Activated CD4-positive, alpha-beta T cell treated with anti-CD3 and anti-CD28 coated beads, Interleukin-2, amount 50 U/mL, for 4 hours (primary cell): ENCODE measurements at places on chromosomes 3 and 15.
A peak's percentile ranks its signal among the peaks of the same experiment; 100 is the strongest.

GRCh38 chr3:39176025-39176714 lies 16.2 kb downstream of the XIRP1 start:
- DNase-seq: no peak

DNA sequence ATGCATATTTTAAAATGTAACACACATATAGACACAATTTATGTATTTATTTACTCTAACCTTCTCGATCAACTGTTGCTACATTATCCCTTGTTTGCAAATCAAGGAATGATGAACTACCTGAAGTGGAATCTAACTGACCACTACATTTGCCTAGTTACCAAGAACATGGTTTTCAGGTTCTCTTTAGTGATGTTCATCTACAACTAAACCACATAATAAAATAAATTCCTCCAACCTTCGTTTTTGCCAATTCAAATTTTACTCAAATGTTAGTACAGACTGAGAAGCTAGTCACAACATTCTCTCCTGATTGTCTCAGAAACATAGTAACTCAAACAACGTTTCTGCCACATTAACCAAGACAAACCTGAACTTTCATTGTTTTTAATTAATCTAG lies 521.9 kb downstream of the FOXP1 start:
- DNase-seq: no peak

GRCh38 chr3:126415661-126416591 lies 21.2 kb downstream of the CFAP100 start:
- DNase-seq: no peak

GRCh38 chr3:2771193-2771592 lies 339.0 kb downstream of the IL5RA start:
- no peak for DNase-seq

- DNase-seq: no peak
Measured at GRCh38 chr15:59200560-59200959, 6.1 kb upstream of the LDHAL6B start.

DNA sequence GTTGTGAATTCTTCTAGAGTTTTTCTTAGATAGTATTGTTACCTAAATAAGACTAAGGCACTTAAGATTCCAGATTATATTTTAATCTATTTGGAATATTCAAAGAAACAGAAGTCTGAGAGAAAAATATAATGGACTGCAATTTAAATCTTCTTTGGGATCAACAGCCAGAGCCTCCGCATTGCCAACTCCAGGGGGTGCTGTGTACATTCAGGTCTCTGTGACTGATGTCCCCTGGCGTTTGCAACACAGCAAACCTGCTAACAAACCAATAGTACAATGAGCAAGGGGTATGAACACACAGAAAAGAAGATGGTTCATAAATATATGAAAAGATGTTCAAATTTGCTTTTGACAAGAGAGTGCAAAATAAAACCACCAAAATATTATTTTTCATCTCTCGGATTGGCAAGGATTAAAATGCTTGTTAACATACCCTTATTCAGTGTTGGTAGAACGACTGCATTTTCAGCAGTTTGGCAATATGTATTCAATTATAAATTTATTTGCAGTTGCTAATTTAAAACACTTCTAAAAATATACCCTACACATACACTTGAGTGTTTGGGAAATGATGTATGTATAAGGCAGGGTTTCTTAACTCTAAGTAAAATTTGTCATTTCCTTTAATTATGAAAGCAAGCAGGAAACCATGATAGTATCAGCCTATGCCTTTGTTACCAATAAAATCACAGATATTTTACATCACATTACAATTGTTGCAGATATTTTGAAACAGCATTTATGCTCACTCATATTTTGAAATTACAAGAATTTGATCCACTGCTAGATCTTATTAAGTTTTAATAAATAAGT lies 16.1 kb upstream of the TM4SF1 start:
- DNase-seq: no peak

GRCh38 chr15:29226436-29227208 lies 43.0 kb downstream of the NSMCE3 start:
- DNase-seq: no peak

DNA sequence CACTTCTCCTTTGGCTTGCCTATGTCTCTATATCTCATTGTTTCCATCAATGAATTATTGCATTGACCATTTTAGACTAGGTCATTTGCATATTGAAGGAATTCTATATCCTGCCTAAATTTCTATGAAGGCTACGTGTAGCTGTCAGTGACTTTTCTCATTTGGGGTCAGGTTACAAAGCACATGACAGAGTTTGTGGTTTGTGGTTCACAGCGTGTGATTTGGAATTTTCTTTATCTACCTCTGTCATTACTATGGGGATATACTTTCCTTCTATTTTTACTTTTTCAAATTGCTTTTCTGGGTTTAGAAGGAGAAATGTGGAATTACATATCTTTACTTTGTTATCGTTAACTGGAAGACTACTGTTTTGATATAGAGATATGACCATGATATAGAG lies 317.3 kb upstream of the CFAP20DC start:
- DNase-seq: no peak

DNA sequence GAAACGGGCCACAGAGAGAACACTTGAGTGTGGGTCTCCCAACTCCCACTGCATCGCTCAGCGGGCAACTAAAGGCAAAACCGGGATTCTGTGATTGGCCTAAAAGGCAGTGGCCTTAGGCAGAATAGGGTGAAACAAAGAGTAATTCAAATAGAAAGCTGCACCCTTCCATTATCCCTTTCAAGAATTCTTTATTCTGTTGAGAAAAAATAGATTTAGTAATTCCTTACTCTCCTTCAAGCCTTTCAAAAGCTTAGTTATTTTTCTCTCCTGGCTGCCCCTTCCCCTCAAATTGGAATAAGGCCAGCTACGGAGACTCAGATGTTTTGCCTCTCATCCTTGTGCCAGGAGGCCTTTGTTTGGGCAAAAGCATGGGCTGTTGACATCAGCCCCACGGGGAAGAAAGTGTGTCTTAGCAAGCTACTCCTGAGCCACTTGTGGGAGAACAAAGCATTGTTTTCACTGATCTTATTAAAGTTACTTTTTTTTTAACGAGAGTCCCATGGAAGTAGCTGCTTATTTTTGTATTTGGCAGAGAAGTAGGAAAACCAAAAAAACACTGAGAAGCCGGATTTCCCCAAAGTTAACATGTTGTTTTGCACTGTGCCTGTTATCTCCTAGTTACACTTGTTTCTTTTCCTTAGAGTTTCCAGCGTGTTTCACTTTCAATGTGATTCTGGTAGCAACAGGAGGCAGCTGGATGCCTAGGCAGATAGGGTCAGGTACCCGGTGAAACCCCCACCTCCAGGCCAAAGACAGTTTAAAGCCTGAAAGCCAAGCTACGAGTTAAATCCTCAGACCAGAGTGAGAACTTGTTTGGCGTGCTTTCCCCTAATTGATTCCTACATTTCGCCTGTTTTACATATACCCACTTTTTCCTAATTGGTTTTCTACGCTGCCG lies 2.2 kb downstream of the ST6GAL1 start:
- DNase-seq: no peak

DNA sequence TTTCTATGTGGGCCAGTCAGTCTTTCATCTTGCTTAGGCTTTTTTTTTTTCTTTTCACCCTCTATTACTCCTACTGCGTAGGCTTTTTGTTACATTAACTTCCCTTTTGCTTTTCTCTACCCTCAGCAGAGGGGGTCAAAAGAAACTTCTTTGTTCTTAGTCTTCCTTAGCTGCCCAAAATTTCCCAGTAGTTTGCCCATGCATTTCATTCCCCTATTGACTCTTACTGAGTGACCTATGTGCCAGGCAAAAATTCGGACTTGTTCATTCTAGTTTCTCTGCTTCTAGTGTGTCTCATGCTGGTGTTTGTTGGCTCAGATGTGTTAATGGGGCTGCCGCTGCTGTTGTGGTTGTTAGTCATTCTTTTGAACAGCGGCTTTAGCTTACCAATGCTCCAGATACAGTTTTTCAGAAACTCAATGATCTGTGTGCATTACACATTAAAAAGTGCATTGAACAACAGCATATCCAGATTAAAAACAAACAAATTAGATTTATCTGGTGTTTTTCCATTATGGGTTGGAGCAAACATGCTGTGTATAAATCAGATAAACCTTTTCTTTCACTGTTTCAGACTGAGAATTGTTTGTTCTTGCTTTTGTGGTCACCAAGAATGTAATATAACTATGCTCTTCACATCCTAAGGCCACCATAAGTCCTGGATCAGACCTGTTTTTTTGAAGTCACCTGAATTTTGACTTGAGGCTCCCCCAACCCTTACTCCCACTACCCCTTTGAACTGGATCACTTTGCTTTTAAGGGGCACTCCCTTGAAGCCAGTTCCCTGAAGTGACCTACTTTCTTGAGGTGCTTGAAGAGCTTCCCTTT lies 43.1 kb downstream of the PDE8A start:
- DNase-seq: no peak

DNA sequence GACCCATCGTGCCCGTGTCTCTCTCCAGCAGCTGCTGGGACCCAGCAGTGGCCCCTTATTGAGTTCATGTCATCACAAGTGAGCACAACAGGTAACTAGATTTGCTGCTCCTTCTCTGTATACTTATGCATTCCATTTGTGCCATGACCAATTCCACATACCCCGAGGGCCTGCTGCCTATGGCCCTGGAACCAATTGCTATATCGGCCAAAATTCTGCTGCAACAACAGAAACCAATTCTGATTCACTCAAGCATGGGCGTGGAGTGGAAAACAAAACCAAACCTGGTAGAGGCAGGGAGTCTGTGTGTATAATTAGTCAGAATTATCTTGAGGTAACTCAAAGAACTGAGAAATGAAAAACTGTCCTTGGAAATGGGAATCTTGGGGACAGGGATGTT lies 516.6 kb downstream of the EPHB1 start:
- no peak for DNase-seq

DNA sequence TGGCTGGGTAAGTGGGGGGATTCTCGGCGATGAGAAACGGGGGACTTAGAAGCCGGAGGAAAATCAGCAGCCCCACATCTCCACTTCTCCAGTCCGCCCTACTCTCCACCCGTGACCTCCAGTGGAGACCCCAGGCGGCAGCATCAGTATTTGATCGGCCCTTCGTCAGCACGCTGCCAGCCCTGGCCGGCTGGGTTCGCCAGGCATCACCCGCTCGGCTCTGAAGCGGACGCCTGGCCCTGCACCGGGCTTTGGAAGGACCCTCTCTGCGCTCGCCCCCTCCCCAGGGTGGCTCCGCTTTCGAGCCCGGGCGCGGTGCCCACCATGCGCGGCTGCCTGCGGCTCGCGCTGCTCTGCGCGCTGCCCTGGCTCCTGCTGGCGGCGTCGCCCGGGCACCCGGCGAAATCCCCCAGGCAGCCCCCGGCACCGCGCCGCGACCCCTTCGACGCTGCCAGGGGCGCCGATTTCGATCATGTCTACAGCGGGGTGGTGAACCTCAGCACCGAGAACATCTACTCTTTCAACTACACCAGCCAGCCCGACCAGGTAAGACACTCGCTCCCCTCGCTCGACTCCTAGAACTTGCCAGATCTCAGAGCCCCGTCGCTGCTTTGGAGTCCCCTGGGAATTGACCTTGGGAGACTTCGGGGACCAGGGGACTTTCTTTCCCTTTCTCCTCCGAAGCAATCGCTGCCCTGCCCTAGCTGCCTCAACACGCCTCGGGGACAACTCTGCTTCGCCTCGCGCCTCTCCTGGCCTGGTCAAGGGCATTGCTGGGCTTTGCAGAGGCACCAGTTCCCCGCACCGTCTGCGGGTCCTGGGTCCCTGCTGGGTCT lies 561 bp downstream of the SIDT1 start:
- peak; percentile 27 for DNase-seq

GRCh38 chr15:73886717-73887345 lies 13.5 kb downstream of the TBC1D21 start:
- DNase-seq: no peak

DNA sequence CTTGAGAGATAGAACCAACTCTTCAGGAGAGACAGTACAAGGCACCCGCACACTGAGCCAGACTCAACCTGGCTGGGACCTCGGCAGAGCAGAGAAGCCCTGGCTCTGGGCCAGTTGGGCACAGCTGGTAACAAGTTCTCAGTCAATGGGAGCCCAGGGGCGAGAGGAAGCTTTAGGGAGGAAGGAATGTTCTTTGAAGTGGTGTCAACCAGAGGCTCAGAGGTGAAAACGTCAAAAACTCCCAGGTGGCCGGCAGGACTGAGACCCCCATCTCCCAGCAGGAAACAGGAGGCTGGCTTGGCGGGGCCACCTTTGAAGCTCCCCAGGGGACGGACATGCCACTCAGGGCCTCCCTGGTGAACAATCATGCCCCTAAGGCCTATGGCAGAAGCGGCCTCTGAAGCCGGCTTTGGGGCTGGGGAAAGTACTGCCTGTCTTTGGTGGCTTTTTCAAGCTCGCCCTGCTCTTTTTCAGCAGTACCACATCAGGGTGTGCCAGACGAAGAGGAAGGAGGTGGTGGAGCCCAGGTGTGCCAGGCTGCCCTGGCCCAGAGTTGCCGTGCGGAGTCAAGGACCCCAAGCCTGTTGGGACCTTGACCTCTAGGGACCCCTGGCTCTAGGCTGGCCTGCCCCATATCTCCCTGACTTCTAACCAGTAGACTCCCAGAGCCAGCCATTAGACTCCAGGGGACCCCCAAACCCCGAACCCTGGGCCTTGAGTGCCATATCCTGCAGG lies 16.7 kb upstream of the TBC1D21 start:
- DNase-seq: no peak

- peak; percentile 89 for DNase-seq
Measured at GRCh38 chr3:197554562-197555280, 1.0 kb downstream of the BDH1 start.

DNA sequence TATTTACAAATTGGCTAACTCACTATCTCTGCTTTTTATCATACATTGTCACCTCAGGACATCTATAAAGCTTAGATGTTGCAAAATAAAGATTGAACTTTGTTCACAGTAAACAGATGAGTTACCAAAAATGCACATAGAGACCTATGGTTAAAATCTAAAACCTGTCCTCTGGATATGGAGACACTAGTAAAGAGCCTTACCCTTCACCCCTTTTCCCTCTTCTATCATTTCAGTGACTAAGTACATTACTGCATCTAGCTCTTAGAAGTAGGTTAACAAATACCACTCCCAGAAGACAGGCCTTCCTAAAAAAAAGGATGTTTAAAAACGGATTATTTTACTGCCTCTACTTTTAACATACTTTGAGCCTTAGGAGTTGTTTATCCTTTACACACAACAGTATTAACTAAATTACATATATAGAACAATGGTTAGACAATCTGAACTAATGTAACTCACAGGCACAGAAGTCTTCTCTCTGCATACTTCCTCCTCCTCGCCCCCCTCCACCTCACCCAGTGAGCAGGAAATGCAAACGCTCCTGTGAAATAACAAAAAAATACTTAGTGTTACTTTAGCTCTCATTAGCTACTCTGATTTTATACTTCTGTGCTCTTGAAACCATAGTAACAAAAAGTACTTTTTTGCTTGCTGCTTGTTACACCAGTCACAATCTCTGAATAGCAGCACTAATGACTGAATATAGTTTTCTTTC lies 23.3 kb downstream of the IREB2 start:
- no peak for DNase-seq

GRCh38 chr3:19885468-19885867 lies 48.5 kb downstream of the EFHB start:
- DNase-seq: no peak
